Pancreas (tissue), 10 donors: ENCODE measurements at places on chromosomes 4 and X. TPM values are rescaled to one million over a fixed set of nuclear protein-coding genes. Genes with fewer than 3 reads are reported as not detected.

- DNase-seq: no peak
These were observed 5.9 kb downstream of the NAA11 start for GRCh38 chr4:79319975-79320374.

DNA sequence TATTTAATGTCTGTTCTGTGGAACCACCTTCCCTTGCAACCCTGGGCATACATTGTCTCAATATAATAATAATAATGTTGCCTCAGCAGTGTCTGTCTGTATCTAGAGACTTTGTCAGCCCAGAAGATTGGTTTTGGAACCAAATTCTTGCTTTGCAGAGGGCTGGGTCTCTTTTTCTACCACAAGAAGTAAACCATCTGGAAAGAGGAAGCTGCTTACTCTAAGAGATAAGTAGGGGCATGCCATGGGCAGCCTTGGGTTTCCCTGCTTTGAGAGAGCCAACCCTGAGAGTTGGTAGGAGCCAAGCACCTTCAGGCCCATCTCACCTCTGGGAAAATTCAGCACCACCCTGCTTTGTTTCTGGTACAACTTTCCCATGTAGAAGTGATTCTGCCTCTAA is 27.0 kb downstream of the TMEM31 start:
- DNase-seq: no peak

- no peak for DNase-seq
These were observed 24.8 kb downstream of the IL13RA1 start for GRCh38 chrX:118751950-118752783.

Gene CFAP99
- 0.46 TPM for total RNA-seq

GRCh38 chrX:39705290-39705689 is 392.5 kb downstream of the BCOR start:
- DNase-seq: peak; percentile 61

- DNase-seq: no peak
These were observed 683 bp downstream of the EBP start for GRCh38 chrX:48522291-48522690.
